ENCODE measurements at places on chromosomes 5 and 9.
A peak's percentile ranks its signal among the peaks of the same experiment; 100 is the strongest.

DNA sequence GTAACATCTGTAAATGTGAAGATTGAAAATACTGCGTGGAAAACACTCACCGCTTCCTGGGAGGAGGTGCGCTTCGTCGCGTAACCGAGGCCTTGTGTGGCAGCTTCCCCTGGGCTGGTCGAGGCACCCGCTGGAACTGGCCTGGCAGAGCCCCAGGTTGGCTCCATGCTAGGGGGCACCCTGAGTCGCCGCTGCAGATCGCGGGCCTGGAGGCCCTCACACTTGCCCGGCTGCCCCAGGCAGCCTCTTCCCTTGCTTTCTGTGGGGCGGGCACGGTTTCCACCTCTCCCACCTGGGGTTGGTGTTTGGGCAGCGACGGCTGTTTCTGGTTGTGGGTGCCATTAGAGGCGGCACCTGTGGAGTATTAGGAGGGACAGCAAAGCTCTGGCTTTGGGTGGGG, 852 bp downstream of the ZNF354C start:
- DNase-seq, result no peak

DNA sequence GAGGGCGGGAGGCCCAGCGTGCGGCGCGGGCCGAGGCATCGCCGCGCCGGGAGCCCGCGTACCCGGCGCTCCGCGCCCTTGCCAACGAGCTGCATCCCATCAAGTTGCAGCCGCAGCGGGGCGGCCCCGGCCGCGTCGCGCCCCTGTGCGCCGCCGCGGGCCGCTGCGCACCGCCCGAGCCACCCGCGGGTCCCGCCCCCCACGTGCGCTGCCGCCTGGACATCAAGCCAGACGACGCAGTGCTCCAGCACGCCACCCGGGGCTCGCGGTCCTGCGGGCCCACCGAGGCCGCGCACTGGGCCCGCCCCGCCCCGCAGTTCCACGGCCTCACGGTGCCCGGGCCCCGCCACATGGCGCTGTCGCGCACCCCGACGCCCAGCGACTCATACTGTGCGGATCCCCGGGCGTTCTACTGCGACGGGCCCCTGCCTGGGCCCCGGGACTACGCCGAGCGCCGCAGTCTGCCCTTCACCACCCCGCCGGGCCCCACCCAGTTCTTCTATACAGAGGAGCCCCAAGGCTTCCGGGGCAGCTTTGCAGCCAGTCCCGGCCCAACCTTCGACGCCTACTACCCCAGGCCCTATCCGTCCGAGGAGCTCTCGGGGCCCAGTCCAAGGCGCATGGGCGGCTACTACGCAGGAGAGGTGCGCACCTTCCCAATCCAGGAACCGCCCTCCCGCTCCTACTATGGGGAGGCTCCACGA, 2.6 kb downstream of the AJM1 start:
- no peak for DNase-seq

DNA sequence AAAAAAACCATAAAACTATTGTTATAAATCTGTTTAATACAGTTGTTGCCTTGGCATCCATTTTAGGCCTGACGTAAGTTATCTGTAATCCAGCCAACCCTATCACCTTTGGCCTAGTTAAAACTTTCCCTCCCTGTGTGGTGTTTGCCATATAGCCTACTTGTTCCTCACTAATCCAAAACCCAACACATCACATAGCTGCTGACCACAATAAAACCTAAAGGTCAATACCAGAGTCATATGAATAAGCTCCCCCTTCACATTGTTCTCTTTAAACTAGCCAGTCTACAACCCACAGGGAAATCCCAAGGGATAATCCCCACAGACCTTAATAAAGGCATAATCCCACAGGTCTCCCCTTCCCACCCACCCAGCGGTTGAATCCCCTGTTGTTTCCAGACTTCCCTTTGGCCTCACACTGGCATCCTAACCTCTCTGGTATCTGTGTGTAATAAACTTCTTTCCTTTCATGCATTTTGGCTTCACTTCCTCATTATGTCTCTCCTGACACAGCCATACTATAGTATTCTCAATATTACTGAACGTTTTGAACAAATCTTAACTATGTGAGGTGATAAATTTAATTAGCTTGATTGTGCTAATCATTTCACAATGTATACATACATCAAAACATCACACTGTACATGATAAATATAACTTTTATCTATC, 50.8 kb downstream of the DTWD2 start:
- no peak for DNase-seq

DNA sequence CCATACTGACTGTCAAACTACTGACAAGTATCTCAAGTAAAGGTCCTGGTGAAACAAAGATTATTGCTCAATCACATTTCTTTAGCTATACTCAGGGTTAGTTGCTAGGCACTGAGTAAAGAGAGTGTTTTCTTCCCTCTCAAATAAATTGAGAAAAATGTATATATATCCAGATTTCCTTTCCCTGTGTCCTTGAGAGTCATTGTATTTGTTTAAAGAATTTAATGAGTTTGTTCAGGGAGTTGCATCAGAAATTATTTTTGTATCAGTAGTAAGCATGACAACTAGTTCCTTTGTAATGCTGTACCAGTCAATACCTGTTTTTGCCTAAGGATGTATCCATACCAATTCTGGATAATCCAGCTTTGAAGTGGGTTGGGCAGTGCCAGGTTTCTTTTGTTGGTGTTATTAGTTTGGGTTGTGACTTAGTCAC, 3.2 kb upstream of the ANKHD1 start:
- DNase-seq, result no peak

DNA sequence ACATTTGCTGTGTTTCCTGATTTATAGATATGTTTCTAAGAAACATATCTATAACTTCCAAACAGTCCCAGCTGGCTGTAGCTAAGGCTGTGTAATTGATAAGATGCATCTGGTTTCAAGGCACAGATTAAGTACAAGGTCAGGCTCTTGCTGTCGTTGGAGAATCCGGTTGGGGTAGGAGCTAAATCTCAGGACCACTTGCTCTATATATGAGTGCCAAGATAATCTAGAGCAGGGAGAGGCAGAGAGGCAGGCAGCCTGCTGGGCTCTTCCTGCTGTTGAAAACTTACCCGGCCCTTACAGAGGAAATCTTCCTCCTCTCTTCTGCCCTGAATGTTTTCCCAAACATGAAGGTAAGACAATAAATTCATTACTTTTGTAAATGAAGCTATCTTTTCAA, at the start of gene C7:
Gene C7, plus strand, starts transcription at position 234 of the 400 bp plus-strand sequence. Its CDS starts 114 bp downstream, at position 348.
- DNase-seq, result no peak

DNA sequence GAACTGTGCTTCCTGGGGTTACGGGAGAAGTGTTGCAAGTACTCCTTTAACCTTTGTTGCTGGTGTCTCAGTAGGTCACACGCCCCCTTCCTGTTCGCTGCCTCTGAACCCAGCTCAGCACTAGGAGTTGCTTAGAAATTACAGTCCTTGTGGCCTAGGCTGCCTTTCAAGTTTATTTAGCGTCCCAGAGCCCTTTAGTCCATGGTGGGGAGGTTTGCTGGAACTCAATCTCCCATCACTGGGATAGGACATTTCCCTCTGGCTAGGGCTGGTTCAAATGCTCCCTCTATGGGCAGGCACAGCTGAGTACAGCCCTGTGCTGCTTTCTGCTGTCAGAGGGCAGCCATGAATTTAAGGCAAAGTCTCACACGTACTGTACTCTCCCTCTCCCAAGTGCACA, 4.7 kb downstream of the IFNA8 start:
- no peak for DNase-seq

GRCh38 chr9:129946246-129946995, 96.6 kb downstream of the FNBP1 start:
- no peak for DNase-seq

DNA sequence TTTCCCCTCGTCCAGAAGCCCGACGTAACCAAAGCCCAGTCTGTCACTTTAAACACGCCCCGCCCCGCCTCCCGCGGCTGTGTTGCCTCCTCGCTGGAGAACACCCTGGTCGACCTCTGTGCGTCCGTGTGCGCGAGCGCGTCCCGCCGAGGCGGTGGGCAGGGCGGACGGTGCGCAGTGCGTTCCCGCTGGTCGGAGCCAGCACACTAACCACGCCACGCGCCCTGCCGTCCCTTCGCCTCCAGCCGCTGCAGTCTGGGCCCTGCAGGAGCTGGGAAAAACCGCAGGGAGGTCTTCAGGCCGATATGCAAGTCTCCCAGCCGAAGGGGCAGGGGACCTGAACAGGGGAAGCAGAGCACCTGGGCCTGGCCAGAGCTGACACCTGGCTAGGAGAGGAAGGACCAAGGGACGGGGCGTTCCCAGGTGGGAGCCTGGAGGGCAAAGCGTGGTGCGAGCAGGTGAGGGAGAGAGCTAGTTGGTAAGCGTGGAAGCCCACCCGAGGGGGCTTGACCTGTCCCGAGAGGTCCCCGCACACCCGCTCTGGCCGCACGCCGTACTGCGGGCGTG, 1.3 kb upstream of the PHPT1 start:
- peak; percentile 84 for DNase-seq

GRCh38 chr5:76278261-76278789, 124.8 kb upstream of the IQGAP2 start:
- DNase-seq, result no peak

- no peak for DNase-seq
Observed at GRCh38 chr5:9380109-9380508, 165.8 kb downstream of the SEMA5A start.

- no peak for DNase-seq
Observed at GRCh38 chr5:40410964-40411635, 268.6 kb upstream of the PTGER4 start.

- DNase-seq, result no peak
Observed at GRCh38 chr5:131988601-131989000, 22.9 kb downstream of the ACSL6 start.

DNA sequence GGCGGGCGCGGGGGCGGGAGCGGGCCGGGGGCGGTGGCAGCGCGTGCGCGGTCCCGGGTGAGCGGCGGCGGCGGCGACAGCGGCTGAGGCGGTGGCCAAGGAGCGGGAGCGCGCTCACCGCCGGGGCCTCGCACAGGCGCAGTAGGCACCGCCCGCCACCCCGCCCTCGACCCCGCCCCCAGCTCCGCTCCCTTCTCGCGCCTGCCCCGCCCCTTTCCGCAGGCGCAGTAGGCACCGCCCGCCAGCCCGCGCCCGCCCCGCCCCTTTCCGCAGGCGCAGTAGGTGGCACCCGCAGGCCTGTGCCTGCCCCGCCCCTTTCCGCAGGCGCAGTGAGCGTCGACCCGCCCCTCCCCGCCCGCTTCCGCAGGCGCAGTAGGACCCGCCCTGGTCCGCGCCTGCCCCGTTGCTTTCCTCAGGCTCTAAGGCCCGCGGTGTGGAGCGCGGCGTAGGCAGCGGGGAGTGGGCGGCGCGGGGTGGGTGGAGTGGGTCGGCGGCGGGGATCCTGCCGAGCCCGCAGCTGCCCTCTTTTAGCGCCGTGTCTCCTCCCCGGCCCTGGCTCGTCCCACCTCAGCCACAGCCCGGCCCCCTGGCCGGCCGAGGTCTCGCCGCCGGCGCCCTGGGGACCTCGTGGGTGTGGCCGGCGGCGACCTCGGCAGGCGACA, at the start of gene CAMSAP1:
Gene CAMSAP1, minus strand, starts transcription at position 116 of the 662 bp plus-strand sequence. CDS start 387 bp downstream, outside the sequence.
- peak; percentile 98 for DNase-seq

DNA sequence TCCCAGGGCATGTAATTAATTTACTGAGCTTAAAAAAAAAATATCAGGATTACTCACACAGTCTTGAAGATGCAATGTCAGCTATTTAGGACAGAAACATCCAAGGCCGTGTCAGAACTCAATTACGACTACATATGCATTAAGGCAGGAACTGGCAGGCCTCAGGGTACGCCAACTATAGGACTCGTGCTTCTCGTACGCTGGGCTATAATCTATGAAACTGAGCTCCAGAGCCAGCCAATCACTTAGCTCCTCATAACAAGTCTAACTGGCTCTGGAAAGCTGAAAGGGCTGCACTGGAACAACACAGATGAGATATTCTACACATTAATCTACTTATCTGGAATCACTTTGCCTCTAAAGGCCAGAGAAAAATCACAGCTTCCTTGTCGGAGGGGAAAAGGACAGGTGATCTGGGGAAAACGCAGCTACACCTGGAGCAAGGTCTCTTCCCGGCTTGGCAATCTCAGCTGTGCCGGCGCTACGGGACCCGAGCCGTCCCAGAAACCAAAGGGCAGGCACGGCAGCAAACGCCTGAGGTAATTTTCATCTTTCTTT, 212.0 kb downstream of the DEPDC1B start:
- DNase-seq, result no peak

GRCh38 chr5:95621839-95622629, 2.1 kb downstream of the GPR150 start:
- no peak for DNase-seq

- DNase-seq, result no peak
Observed at GRCh38 chr5:173495225-173495904, 121.1 kb downstream of the BOD1 start.

DNA sequence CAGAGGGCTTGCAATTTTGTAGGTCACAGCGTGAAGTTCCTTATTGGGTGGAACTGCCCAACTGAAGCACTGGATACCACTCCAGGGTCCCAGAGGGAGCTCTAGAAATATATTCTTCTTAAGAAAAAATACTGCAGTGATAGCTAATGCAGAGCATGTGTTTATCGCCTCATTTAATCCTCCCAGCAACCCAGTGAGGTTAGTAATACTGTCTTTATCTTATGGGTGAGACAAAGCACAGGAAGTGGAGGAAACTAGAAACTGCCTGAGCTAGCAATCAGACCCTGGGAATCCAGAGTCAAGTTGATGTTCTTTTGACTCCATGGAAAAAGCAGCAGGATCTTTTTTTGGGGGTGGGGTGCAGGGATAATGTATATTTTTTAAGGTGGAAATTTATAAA, 153.3 kb downstream of the PJA2 start:
- no peak for DNase-seq

DNA sequence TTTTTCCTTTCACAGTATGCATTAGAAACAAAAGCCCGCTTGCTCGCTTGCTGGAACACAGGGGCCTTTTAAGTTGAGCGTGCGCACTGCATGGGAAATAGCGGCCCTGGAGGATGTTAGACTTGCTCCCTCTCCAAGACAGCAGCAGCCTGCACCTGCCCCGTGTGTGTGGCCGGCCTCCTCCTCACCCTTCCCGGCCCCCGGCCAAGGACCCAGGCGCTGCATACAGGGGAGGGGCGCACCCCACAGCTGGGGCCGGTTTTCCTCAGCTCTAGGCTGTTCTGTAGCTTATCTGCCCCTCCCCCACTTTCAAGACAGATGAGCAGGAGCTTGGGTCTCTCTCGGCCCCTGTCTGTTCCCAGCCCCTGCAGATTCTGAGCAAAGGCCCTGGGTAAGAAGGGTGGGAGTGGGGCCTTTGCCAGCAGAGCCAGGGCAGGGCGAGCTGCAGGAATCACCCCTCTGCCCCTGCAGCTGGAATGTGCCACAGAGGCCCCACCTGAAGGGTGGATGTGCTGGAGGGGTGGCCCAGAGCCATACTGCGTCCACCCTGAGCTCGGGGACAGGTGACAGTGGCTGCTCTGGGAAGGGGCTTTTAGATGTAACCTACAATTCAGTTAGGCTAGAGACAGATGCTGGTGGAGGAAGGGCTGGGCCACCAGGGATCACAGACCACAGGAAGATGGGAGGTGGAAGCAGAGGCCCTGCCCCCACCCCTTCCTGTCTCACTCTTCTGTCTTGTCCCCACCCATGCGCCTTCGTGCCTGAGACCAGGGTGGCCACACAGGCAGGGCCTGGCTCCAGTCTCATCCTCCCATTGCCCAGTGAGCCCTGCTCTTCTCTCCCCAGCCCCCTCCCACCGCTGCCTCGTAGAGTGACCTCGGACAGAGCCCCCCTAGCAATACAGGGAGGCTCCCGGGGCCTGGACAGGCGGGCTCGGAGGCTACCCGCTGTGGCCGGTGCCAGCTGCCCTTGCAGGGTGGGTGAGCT, 132.4 kb downstream of the DAB2IP start:
- DNase-seq, result no peak

All from GM13977 (cell line).